Smooth muscle cell of trachea (primary cell): ENCODE measurements at places on chromosomes 3 and 15. TPM values are rescaled to one million over a fixed set of nuclear protein-coding genes. Genes with fewer than 3 reads are reported as not detected.

ARRDC4 gene
- 9.2 and 16.9 TPM in 2 replicates for total RNA-seq

QARS1 gene
- total RNA-seq: 319 and 442 TPM in 2 replicates

MESP2 gene
- 0.58 and 1.3 TPM in 2 replicates for total RNA-seq

ZNF80 gene
- total RNA-seq: not detected in 2 replicates

CCR8 gene
- not detected in 2 replicates for total RNA-seq

IGSF10 gene
- 0.99 and 1.3 TPM in 2 replicates for total RNA-seq

ITPR1 gene
- total RNA-seq: 28.9 and 47.3 TPM in 2 replicates

CATSPER2 gene
- total RNA-seq: 0.50 and 3.1 TPM in 2 replicates

TIMP4 gene
- total RNA-seq: 15.6 and 23.3 TPM in 2 replicates

HYAL1 gene
- total RNA-seq: 4.2 and 6.1 TPM in 2 replicates

PRC1 gene
- total RNA-seq: 15.7 and 229 TPM in 2 replicates
